ENCODE measurements at places on chromosomes 13 and 19.
A peak's percentile ranks its signal among the peaks of the same experiment; 100 is the strongest.

GRCh38 chr13:107379407-107380155 is 811.6 kb upstream of the ARGLU1 start:
- DNase-seq, result no peak

- DNase-seq, result no peak
Observed at GRCh38 chr19:48186015-48186414, 15.5 kb downstream of the ZSWIM9 start.

GRCh38 chr19:47485210-47485609 is 1.2 kb upstream of the KPTN start:
- no peak for DNase-seq

- DNase-seq, result no peak
Observed at GRCh38 chr19:3656073-3656746, 29.6 kb upstream of the CACTIN start.

GRCh38 chr13:84917252-84917878 is 881.9 kb downstream of the SLITRK6 start:
- no peak for DNase-seq

GRCh38 chr13:37067874-37068273 is 8.4 kb upstream of the SUPT20H start:
- DNase-seq, result no peak

DNA sequence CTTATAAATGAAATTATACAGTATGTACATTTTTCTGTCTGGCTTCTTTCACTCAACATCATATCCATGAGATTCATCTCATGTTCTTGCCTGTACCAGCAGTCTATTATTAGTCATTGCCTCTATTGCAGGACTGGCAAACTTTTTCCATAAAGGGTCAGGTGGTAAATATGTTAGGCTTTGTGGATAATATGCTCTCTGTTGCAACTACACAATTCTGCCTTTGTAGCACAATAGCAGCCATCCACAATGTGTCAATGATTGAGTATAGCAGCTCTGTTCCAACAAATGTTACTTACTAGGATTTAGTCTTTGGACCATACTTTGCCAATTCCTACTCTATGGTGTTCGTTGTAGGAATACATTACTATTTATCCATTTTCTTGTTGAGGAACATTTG is 304.4 kb downstream of the DCT start:
- no peak for DNase-seq

DNA sequence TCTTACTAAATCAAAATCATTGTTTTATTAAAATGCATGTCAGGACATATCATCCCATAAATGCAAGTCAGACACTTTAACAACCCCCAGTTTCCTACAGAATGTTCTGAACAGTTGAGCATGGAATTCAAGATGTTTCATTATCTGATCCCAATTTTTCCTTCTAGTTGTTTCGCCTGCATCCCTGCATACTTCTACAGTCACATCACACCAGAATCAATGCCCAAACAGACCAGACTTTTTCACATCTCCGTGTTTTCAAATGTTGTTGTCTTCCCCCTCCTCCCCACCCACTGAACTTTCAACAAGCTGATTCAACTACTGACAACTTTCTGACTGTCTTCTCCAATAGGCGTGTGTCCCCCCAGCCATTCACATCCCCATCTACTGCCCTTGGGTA is 48.6 kb downstream of the LHFPL6 start:
- no peak for DNase-seq

- DNase-seq, result no peak
Observed at GRCh38 chr13:98606296-98606695, 29.4 kb upstream of the STK24 start.

DNA sequence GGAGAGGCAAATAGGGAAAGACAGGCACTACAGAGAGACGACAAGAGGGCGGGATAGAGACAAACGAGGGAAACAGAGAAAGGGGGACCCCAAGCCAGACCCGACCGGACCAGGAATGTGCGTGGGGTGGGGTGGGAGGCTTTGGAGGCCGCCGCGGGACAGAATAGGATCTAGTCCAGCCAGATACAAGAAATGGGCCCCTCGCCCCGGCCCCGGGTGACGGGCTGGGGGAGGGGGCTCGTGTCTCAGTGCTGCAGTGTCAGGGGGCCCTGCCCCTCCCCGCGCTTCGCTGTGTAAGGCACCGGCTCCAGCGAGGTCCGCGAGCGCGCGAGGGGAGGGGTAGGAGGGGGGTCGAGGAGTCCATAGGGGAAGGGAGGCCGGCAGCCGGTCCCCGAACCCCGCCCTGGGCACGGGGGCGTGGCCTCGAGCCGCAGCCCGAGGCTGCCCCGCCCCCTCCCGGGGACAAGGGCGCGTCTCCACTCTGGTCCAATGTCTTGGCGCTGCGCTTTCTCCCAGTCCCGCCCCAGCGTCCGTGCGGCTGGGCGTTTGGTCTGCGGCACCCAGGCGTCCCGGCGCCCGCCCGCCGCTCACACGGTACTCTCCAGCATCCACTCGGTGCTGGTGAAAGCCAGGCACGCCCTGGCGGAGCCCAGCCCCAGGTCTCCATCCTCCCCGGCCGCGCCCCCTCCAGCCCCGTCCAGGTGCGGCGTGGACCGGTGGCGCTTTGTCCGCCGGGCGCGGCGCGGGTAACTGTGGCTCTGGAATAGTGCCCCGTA is 11.0 kb downstream of the IFNL1 start:
- no peak for DNase-seq

GRCh38 chr13:50629966-50630365 is 213.5 kb downstream of the DLEU7 start:
- DNase-seq, result no peak

GRCh38 chr13:33845572-33846302 is 27.8 kb downstream of the RFC3 start:
- no peak for DNase-seq

- no peak for DNase-seq
Observed at GRCh38 chr19:50896591-50897190, 14.5 kb downstream of the KLK4 start.

DNA sequence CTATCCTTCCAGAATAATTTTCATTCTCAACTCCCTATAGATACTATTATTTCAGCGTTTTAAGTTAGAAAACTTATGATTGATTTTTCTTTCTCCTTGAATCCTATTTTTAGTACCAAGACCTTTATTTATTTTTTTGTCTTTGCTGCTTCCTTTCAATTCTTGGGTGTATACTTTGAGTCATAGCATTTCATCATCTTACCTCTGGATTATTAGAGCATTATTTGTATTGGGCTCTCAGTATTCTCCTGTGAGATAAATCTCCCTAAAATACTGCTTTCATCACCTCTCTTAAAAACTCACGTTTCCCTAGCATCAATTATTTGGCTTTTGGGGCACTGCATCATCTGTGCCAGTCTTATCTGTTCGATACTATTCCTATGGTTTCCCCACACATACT is 222.8 kb downstream of the POSTN start:
- DNase-seq, result no peak

DNA sequence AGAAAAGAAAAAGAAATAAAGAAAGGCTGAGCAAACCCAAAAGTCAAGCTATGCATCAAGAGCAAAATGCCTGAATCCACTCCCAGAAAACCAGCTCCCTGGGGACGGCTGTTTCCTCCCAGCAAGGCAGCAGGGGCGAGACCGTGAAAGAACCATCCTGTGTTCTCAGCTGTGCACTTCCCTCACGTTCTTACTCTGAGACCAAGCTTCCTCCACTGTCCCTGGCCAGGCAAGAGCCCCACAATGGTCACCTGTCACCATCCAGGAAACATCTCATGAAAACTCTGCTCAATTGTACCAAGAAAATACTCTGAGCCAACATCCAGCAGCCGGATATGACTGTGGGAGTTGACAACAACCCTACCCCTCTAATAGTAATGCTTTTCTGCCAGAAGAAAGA is 22.9 kb downstream of the RAB20 start:
- no peak for DNase-seq

DNA sequence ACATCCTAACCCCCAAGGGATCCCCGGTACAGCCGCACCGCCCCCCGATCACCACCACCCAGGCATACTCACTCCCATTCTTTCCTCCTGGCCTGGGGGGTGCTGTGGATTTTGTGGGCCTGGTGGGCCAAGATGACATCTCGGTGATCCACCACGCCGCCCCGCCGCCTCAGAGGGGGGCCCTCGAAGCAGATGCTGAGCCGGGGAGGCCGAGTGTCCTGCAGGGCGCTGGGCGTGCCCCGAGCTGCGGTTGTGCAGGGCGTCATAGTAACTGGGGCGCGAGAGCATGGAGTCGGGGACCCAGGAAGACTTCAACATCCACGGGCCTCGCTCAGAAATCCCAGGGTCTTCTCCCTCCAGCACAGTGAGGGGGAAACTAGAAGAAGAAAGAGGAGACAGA is 93.4 kb upstream of the CACNA1A start:
- no peak for DNase-seq

GRCh38 chr19:11480715-11481533 is at the start of gene ELAVL3:
ELAVL3 (minus strand) TSS chr19:11481046; CDS start chr19:11480608, 438 bp downstream.
- no peak for DNase-seq

DNA sequence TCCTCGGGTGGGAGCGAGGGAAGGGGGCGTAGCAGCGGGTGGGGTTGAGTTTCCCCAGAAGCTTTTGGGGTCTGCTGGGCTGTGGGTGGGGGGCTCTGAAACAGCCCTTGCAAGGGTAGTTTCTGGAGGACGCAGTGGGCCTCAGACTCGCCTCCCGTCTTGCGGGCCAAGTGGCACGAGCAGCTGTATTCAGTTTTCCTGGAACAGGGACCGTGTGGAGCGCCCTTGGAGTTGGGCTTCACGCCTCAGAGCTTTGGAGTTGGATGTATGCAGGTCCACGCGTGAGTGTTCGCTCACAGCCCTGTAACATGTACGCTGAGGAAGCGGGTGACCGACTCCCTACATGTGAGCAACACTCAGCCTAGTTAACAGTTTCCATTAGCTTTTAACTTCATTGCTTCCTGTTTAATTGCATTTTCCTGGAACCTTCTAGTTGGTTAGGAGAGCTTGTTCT is 603 bp downstream of the TM9SF2 start:
- no peak for DNase-seq

DNA sequence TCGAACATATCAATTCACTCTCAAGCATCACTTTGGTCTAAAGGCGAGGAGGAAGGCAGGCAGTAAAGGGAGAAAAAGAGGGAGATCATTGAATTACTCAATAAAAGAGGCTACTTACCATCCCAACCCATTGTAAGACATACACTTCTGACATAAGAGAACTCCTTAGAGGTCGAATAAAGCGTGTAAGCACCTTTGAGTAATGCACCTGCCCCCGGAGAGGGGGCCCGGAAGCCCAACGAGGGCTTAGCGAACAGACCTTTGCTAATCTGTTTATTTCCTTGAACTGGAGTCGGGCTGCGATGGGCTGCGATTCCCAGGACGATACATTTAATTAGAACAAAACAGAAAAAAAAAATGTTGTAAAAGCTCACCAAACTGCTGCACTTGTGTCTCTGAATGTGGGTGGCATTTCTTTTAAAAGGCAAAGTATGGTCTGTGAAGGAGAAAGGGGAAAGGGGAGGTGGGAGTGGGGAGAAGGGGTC is 3.0 kb downstream of the ZC3H4 start:
- DNase-seq, result peak; percentile 39

DNA sequence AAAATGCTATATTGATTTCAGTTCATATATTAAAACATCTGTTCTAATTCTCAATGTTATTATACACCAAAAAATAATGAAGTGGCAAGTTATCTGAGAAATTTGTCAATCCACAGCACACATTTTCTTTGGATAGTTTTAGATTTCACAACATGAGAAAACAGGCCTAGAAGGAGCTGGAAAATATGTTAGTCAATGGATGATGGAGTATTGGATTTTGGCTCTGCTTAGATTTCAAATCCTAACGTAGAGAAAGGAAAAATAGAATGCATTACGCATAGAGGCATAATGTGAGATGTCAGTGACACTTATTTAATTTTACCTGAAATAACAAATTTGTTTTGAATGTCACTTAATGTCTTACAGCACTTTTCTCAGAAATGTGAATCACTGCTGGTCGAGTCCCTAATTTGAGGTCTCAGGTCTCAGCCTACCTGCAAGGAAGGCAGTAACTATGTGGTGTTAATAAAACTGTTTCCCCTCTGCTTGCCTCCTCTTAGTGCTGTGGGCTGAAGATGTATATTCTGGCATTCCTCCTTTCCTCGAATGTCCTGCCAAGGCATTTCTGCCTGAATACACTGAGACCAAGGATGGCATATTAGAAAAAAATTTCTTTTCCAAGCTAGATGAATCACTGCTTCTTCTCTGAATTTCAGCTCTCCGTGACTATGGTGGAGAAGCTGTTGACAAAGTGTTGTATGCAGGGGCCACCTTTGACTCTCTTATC is 232.4 kb downstream of the POSTN start:
- DNase-seq, result no peak

GRCh38 chr13:50236898-50237318 is 221.7 kb downstream of the KCNRG start:
- peak; percentile 12 for DNase-seq

DNA sequence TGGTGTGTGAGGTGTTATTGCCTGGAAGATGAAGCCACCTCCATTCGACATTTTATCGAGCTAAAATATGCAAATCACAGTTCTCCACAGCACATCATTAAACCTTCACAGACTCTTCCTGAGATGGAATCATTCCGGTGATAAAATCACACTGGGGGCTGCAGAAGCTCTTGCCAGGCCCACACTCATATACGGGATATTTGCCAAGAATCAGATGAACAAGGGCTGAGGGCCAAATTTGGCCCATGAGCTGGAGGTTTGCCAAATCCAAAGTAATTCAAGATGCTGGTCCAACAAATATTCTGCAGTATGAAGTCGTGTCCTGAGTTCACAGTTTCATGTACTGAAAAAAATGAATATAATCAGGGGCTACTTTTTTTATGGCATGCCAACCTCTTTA is 16.7 kb upstream of the RXFP2 start:
- DNase-seq, result no peak

DNA sequence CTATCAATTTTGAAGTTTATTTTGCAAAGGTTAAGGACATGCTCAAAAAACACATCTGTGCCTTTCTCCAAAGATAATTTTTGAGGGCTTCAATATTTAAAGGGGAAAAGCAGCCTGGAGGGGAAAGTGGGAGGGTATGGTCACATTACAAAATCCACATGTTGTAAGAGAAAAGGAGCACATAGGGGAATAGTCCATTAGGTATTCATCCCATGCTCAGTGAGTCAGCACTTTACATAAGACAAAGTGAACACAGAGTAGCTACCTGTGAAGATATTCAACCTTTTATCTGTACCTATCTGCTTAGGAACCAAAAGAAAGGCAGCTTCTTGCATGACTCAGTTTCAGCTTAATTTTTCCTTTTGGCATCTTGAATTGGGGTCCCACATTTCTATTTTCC is 932.0 kb downstream of the SLITRK6 start:
- DNase-seq, result no peak

GRCh38 chr19:16702123-16702522 is 17.5 kb upstream of the NWD1 start:
- no peak for DNase-seq

DNA sequence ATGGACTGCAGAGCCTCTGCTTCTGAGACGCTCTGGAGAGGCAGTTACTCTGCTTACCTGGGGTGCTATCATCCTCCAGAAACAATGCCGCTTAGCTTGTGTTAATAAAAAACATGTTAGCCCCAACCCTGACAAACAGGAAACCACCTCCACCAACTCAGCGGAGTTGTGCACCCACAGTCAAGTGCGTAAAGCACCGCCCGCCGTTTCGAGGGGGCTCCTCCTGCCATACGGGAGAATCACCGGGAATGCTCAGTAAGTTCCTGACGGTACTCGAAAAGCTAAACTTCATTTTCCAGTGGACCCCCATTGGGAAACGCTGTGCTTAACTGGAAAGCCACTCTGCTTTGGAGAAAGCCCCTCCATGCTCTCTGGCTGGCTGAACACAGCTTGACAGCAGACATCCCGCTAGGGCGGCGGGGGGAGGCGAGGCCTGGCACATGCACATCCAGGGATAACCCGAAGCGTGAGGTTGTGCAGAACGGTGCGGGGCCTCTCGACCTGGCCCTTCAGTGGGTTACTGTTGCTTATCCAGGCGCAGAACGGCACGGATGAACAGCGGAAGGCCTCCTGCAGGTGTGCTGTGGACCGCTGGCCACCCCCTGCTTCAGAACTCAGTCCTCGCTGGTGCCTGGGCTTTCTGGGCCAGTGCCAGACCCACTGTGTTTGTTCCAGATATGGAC is 17.1 kb downstream of the GAS6 start:
- DNase-seq, result no peak

Measured in effector memory CD4-positive, alpha-beta T cell (primary cell).